ENCODE measurements at places on chromosomes 5 and 9.

- DNase-seq = no peak
These were observed 44.0 kb upstream of the PCA3 start for GRCh38 chr9:76720245-76720644.

GRCh38 chr5:160445132-160445531 is 23.5 kb downstream of the PTTG1 start:
- DNase-seq = no peak

GRCh38 chr5:142171270-142171669 is 62.7 kb downstream of the NDFIP1 start:
- no peak for DNase-seq

GRCh38 chr5:115440782-115441451 is 103.7 kb downstream of the FEM1C start:
- no peak for DNase-seq

- DNase-seq = peak; percentile 49
These were observed 138.4 kb upstream of the KIF2A start for GRCh38 chr5:62167561-62168057.

- no peak for DNase-seq
These were observed 83.8 kb downstream of the SEMA5A start for GRCh38 chr5:9462109-9462508.

DNA sequence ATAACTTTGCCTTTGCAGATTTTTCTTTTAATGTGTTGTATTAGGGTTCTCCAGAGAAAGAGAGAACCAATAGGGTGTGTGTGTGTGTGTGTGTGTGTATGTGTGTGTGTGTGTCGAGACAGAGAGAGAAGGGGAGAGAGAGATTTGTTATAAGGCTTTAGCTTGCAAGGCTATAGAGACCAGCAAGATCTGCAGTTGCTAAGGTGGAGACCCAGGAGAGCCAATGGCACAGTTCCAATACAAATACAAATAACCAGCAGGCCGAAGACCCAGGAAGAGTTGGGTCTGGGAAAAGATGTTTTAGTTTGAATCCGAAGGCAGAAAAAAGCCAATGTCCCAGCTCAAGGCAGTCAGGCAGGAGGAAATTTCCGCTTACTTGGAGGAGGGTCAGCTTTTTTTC is 23.0 kb downstream of the TMOD1 start:
- DNase-seq = peak; percentile 18

All from NCI-H1105 treated with DMSO at 0.1 percent for 48 hours (cell line).